ENCODE measurements at places on chromosomes 7 and 10.

DNA sequence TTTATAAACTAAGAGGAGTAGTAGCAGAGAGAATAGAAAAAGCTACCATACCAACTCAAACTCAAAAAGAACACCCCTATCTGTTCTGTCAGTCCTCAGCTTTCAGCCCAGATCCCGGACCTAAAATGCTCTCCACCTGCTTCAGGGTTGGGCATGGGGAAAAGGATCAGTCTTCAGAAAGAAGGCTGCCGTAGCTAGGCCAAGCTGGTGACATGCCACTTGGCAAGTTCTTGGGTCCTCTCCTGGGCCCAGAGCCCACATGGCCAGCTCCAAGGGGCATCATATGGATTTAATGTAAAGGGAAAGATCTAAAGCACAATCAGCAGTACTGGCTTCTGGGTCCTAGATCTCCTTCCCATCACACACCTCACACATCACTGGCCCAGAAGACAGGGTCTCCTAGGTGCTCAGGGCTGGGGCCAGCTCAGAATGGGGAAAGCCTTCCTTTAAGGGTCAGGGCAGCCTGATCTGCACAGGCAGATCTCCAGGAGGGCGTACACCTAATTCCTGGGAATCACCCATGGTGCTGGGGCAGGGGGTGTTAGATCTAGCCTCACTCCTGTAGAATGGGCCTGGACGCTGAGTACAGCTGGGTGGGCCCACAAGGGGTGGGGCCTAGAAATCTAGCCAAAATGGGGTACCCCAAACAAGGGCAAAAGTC is 2.5 kb downstream of the VAX1 start:
- DNase-seq: no peak

- DNase-seq: no peak
These were observed 899.1 kb upstream of the AUTS2 start for GRCh38 chr7:68699090-68699711.

- no peak for DNase-seq
These were observed 34.1 kb downstream of the ZRANB1 start for GRCh38 chr10:124975977-124976514.

DNA sequence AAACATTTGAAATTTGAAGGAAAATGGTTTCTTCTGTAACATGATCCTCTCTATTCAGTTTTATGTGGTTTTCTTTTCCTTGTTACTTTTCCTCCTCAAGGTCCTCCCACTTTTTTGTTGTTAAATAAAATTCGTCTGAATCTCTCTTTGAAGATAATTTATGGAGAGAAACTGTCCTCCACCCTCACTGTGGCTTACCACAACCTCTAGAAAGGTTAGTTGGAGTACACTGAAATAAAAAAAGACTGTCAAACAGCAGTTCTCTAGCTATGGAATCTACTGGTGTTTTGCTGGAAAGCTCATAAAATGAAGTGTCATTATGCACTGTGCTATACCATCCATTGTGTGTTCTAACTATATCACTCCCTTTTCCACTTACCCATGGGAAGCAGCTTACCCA is 189.4 kb downstream of the HDAC9 start:
- no peak for DNase-seq

GRCh38 chr7:511476-512145 is 8.0 kb downstream of the PDGFA start:
- DNase-seq: no peak

DNA sequence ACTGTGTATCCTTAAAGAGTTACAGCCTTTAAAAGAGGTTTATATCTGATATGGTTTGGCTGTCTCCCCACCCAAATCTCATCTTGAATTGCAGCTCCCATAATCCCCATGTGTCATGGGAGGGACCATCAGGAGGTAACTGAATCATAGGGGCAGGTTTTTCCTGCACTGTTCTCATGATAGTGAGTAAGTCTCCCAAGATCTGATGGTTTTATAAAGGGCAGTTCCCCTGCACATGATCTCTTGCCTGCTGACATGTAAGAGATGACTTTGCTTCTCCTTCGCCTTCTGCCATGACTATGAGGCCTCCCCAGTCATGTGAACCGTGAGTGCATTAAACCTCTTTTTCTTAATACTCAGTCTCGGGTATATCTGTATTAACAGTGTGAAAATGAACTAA is 9.7 kb downstream of the RTKN2 start:
- DNase-seq: no peak

GRCh38 chr10:90745565-90745964 is 112.3 kb downstream of the HTR7 start:
- DNase-seq: no peak

- DNase-seq: no peak
These were observed 1042.0 kb downstream of the DNAJB9 start for GRCh38 chr7:109611656-109612055.

- no peak for DNase-seq
These were observed 34.8 kb downstream of the GRK5 start for GRCh38 chr10:119242186-119242585.

GRCh38 chr7:134371536-134371935 is 54.8 kb upstream of the SLC35B4 start:
- no peak for DNase-seq

GRCh38 chr10:133326745-133327650 is 9.7 kb downstream of the CALY start:
- no peak for DNase-seq

GRCh38 chr10:89392974-89393373 is 551 bp downstream of the IFIT1 start:
- no peak for DNase-seq

All from HEK293T (cell line).